ENCODE measurements at places on chromosomes 4 and X. TPM values are rescaled to one million over a fixed set of nuclear protein-coding genes. Genes with fewer than 3 reads are reported as not detected.

Gene CPLX1
- 0.43 TPM for total RNA-seq

Gene CT45A10
- total RNA-seq: not detected

Gene CA5B
- 13.1 TPM for total RNA-seq

Gene NXF2
- total RNA-seq: not detected

Gene TRIML2
- total RNA-seq: not detected

Gene FGFBP1
- not detected for total RNA-seq

Gene SPANXB1
- not detected for total RNA-seq

Gene CDS1
- 0.24 TPM for total RNA-seq

Gene GAGE1
- total RNA-seq: not detected

Gene ITIH6
- total RNA-seq: not detected

Gene LRP2BP
- 0.36 TPM for total RNA-seq

Gene CLCN4
- total RNA-seq: not detected

Gene IDUA
- total RNA-seq: 9.0 TPM

Gene NDUFC1
- total RNA-seq: 52.4 TPM

Gene CT45A3
- not detected for total RNA-seq

Gene USP9X
- 55.8 TPM for total RNA-seq

Gene COL4A5
- total RNA-seq: not detected

Gene RTL9
- 0.05 TPM for total RNA-seq

Gene CYBB
- not detected for total RNA-seq

Gene SPANXC
- total RNA-seq: not detected

Gene RTL3
- not detected for total RNA-seq

Gene TRIM2
- total RNA-seq: 2.9 TPM

Gene EPGN
- total RNA-seq: not detected

Gene GPC4
- total RNA-seq: not detected

Gene HNRNPH2
- 32.5 TPM for total RNA-seq

Gene TLR7
- not detected for total RNA-seq

Gene NOCT
- 12.2 TPM for total RNA-seq

Gene GLOD5
- not detected for total RNA-seq

Gene NPNT
- not detected for total RNA-seq

Gene AMER1
- 2.7 TPM for total RNA-seq

Gene STPG2
- total RNA-seq: not detected

Gene USP26
- not detected for total RNA-seq

Gene CT45A5
- total RNA-seq: not detected

Gene FAM200B
- 8.9 TPM for total RNA-seq

Gene EFNB1
- total RNA-seq: 4.6 TPM

Gene PPARGC1A
- total RNA-seq: not detected

Gene ADAM29
- total RNA-seq: not detected

Gene ETDB
- total RNA-seq: not detected

Measured in activated CD4-positive, alpha-beta memory T cell treated with anti-CD3 and anti-CD28 coated beads for 36 hours (primary cell).